ELF-1 (cell line): ENCODE measurements at places on chromosomes 2 and 18.

- no peak for DNase-seq
Observed at GRCh38 chr18:54856105-54856646, 27.9 kb downstream of the RAB27B start.

DNA sequence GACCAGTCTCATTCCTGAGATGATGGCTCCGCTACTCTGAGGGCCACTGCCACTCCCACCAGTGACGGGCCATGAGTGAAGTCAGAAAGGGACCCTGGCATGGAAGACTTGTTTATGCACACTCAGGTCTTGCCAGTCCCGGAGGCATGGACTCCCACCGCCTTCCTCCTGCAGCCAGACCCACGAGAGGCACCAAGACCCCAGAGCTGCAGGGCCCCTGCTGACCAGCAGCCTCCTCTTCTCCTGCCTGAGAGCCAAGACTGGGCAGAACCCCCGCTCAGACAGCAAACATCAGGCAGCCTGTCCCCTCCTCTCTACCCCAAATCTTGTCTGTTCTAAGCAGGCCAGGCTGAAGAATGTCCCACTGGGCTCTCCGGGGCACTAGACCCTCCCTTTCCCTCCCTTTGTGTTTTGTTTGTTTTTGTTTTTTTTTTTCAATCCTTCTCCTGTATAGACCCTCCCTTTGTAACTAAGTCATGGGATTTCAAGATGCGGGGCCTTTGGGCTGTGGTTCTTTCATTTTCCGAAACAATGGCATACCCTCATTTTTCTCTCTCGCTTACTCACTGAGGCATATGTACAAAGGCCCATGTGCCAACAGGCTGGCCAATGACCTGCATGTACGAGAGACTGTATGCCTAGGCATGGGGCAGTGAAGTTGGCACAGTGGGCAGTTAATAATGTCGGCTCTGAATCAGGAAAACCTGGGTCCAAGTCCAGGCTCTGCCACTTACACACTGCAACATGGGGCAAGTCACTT lies 24.3 kb upstream of the MAPRE3 start:
- DNase-seq, result no peak

- no peak for DNase-seq
Observed at GRCh38 chr2:223548194-223548593, 54.0 kb downstream of the SCG2 start.

- no peak for DNase-seq
Observed at GRCh38 chr2:72089537-72089936, 58.1 kb downstream of the CYP26B1 start.

DNA sequence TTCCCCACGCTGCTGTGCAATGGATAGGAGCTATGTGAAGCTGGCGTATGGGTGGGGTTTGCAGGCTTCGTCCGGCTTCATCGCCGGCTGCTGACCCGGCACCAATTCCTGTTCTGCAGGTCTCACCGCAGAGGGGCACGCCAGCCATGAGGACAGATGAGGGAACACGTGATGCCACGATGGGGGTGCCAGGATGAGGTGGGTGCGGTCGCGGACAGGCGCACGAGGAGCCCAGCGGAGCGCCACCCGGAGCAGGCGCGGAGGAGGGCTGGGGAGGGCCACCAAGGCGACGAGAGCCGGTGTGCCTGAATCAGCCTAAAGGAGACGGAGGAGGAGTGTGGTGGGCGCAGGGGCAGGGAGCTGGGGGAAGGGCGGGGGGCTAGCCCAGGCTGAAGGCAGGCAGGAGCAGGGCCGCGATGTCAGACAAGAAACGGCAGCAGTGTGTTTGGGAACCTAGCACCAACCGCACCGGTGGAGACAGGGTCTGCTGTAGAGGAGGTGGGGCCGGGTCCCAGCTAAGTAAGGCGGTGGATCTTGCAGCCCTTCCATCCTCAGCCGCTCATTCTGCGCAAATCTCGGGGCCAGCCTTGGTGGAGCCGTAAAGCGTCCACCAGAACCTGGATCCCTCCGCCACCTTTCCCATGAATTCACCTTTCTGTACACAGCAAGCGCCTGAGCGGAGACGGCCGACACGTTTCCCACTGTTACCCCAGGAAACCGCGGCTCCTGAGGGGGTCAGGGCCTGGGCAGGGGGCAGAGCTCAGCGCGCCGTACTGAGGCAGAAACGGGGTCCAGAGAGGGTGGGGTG lies 17.0 kb upstream of the CD8A start:
- DNase-seq, result peak; percentile 82

DNA sequence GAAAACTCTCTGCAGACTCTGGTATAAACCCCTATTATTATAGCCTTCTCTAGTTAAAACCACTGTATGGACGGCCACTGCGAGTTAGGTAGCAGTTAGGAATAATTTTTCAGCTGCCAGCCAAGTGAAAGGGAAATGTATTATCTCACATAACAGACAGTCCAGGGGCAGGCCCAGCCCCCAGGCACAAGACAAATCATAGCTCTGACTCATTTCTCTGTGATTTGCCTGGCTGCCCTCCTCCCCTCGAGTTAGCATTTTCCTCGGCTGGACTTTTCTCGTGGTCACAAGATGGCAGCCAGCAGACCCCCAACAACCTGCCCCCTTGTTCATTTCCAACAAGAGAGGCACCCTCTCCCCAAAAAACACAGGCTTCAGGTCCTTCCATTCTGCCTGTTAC lies 10.5 kb downstream of the VIT start:
- no peak for DNase-seq

DNA sequence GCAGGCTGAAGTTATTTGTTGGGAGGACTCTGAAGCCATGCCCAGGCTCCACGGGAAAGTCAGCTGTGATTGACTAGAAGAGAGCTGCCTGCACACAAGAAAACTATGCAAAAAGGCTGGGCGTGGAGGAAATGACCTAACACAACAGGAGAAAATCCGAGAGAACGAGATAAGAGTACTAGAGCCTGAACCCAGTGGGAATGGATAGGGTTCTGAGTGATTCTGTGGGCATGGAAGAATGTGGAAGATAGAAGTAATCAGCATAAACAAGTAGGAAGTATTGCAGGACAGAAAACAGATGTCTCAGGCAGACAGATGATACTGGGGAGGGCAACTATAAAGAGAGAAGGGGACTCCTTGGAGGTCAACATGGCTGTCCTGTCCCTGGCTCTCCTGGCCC lies 12.1 kb upstream of the COPS8 start:
- DNase-seq, result peak; percentile 28

DNA sequence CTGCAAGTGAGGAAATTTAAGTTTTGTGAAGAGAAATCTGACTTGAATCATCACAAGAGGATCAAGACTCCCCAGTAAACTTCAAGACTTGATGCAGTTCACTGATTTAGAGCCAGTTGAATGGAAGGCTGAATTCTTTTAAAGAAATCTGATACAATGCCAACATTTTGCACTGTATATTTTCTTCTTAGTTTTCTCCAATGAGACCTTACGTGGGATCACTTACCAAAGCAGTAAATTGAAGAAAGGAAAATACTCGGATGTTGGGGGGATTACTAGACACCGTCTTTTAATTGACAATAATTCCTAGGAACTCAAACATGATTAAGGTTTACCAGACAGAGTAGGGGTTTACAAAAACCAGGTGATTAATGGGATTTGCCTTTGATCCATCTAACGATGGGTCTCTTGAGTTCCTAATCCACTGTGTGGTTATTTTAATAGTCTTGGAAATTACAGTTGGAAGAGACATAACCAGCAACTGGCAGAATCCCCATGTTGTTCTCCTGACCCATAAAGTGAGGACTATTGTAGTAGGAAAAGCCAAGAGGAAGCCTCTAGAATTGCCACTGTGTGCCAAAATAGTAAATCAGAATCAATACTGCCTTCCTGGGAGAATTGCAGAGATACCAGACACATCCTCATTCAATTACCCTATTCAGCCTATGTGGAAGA lies 354.5 kb downstream of the PID1 start:
- no peak for DNase-seq

DNA sequence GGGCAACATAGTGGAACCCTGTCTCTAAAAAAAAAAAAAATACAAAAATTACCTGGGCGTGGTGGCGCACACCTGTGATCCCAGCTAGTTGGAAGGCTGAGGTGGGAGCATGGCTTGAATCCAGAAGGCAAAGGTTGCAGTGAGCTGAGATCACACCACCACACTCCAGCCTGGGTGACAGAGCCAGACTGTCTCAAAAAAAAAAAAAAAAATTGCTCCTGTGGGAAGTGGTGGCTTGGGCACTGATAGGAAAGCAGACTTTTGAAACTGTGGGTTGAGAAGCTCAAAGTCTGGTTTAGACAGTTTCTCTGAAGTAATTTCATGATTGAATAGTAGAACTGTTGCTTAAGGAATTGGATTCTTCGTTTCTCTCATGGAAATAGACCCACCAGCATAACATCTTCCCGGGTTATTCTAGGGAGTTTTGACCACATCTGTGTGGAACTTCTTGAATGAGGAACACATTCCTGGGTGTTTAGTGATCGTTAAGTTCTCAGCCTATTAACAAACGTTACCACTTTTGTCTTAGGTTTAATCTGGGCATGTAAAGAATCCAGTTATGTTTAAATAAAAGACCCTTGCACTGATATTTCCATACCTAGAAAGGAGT lies 33.5 kb downstream of the GRHL1 start:
- no peak for DNase-seq
